ENCODE measurements at places on chromosomes 4 and X.
A peak's percentile ranks its signal among the peaks of the same experiment; 100 is the strongest.

DNA sequence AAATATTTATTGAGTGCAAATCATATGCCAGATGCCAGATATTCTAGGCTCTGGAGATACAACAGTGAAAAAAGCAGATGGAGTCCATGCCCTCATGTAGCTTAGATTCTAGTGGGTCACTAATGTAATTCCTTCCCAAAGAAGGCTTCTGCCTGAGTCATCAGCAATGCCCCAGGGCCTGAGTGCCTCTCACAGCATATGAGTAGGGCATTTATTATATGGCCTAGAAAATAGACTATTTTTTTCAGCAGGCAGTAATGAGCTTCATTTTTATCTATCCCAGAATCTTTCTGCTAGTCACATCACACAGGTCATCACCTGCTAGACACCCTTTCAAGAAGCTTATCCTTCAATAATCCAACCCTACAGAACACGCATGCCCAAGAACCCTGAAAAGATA is 22.3 kb downstream of the TMEM31 start:
- no peak for DNase-seq

DNA sequence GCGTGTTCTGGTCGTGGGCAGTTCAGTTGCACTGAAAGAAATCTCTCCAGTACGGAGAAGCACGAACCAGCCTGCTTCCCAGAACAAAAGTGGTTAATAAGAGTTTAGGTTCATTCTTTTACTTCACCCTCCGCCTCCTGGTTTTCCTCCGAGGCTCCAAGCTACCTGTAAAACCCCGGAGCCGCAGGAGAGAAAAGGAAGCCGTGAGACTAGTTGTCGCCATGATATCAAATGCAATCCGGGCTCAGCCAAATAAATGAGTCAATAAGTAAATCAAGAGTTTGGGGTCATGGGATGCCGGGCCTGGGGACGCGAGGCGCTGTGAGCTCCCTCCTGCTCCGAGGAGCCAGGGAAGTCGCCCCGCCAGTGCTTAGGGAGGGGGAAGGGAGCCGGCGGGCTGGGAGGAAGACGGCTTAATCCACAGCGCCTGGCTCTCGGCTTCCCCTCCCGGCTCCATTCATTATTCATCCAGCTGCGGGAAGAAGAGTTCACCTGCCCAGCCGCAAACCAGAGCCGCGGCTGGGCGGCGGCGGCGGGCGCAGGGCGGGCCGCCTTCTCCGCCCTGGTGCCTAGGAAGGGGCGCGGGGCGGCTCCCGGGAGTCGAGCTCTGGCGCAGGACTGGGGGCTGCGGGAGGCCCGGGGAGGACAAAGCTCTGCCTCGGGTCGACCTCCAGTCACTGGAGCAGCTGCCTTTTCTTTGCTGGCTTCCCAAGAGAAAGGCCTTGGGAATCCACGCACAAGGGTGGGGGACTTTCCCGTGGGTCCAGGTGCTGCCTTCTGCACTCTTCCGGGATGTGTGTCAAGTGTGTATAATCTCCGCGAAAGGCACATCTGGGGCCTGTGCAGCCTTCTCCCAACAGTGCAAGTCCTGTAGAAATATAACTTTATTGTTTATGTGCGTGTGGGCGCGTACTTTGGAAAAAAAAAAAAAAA is 1.7 kb downstream of the FRAS1 start:
- DNase-seq = peak; percentile 46

- no peak for DNase-seq
Observed at GRCh38 chr4:99606716-99607115, 32.1 kb downstream of the MTTP start.

GRCh38 chr4:123299212-123299691 is 97.3 kb upstream of the SPRY1 start:
- DNase-seq = no peak

GRCh38 chr4:156896527-156896926 is 75.1 kb downstream of the PDGFC start:
- no peak for DNase-seq

DNA sequence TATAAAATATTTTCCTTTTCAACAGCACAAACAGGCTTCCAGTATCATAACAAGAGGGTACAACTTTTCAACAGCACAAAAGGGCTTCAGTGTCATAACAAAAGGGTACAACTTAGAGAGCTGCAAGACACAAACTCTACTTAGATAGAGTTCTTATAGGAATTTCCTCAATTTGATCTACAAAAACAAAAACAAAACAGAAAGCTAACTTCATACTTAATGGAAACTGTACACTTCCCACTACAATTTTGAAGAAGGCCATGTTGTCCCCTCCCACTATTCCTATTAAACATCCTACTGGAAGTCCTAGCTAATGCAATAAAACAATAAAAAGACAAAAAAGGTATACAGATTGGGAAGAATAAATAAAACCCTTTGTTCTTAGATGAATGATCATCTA is 96.7 kb downstream of the CENPC start:
- no peak for DNase-seq

DNA sequence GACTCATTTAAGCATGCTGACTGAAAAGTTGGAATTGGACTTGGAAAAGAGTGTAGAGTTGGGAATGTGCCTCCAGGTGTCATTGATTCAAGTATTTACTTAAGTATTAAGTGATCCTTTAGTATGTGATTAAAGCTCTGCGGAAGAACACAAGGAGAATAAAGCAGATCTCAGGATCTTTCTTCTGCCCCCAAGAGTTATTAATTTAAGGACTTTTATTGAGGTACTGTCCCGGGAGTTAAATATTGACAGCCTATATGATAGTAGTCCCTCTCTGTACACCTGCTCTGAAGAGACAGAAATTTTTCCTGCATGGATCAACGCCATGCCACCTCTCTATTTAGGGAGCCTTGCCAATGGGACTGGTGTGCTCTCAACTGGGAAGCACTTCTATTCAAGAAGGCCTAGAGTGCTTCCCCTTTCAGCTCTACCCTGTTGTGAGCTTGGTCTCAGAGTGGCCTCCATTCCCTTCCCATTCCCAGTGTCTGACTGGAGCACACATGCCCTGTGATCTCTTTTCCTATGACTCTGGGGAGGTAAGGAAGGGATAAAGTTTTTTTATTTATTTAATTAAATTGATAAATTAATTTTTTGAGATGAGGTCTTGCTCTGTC is 75.9 kb downstream of the SHISA3 start:
- DNase-seq = no peak

GRCh38 chr4:159269116-159269515 is 166.2 kb downstream of the RAPGEF2 start:
- DNase-seq = no peak

- no peak for DNase-seq
Observed at GRCh38 chrX:124212622-124213021, 119.8 kb upstream of the TEX13D start.

DNA sequence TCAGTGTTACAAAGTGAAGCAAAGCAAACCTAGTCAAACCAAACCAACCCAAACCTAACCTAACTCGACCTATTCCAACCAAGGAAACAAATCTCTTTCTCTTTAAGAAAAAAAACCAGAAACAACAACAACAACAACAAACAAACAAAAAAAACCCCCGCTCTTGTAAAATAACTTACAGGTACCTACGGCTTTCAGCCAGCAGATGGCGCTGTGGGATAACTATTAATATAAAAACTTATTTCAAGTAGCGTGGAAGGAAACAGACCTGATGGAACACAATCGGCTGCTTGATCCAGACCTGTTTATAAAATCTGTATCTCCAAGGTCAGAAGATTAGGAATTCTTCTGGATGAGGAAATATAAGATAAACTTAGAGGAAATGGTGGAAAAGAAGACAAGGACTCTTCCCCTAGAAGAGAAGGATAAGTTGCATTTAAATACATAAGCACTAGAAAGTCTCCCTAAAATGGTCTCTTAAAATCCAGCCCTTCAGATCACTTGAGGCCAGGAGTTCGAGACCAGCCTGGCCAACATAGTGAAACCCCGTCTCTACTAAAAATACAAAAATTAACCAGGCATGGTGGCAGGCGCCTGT is 34.4 kb upstream of the CDKL5 start:
- DNase-seq = peak; percentile 61

DNA sequence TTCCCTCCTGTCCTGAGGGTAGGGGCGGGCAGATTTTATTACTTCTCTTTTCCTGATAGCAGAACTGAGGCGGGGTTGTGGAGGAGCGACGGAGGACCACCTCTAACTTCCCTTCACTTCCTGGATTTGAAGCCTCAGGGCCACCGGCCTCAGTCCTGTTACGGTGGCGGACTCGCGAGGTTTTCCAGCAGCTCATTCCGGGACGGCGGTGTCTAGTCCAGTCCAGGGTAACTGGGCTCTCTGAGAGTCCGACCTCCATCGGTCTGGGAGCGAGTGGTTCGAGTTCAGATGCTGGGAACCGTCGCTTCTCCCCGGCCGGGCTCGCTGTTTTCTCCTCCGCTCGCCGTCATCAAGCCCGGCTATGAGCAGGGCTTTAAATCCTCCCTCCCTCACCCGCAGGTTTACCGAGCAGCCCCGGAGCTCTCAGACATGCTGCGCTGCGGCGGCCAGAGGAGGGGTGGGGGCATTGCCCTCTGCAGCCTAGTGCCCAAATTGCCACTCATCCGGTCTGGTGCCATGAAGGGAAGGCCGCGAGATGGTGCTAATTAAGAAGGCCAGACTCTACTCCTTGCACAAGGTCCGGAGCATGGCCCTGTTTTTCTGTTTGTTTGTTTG is 23.3 kb downstream of the HAND2 start:
- DNase-seq = no peak

GRCh38 chr4:74531963-74532794 is 87.2 kb downstream of the AREG start:
- no peak for DNase-seq

GRCh38 chr4:76377911-76378310 is 43.0 kb downstream of the CCDC158 start:
- no peak for DNase-seq

- no peak for DNase-seq
Observed at GRCh38 chr4:183918696-183919095, 13.6 kb downstream of the STOX2 start.

- no peak for DNase-seq
Observed at GRCh38 chrX:20218836-20219505, 47.7 kb downstream of the RPS6KA3 start.
